COR-L47 (cell line): ENCODE measurements at places on chromosomes 16 and 17.
A peak's percentile ranks its signal among the peaks of the same experiment; 100 is the strongest.

DNA sequence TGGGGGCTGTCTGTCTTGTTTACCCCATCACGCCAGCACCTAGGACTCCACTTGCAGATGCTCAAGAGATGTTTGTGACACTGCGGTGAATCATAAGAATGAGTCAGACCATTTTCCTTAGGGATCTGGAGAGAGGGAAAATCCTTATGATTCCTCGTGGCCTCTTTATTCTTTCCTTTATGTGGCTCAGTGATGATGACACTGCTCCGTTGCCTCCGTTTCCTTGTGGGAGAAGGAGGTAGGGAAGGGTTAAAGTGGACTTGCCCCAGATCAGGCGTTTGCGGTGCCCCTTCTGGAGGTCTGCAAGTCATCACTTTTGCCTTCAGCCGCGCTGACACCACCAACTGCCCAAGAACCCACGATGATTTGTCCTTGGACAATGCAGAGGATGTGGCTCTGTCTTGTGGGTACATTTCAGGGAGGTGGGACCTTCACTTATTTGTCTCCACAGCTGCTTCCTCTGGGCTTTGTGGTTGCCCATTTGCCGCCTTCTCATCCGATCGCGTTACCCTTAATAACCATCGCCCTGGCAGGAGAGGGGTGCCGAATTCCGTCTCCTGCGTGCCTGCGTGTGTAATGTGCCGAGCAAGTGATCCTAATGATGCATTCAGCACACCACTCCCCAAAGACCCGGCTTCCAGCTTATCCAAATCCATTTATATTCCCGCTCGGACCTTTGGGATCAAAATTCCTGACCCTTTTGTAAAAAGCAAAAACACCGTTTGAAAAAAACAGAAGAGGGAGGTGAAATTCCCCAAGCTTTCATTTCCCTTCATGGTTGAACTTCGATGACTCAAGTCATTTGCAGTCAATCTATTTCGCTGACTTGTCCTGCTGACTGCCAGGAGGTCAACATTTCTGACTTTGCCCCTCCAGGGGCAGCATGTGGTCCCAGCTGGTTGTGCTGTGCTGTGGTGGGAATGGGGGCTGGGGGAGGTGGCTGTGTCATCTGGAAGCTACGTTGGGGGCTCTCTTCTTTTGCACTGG, 87.2 kb upstream of the IRX3 start:
- DNase-seq = no peak

- no peak for DNase-seq
These were observed 35.3 kb upstream of the XYLT2 start for GRCh38 chr17:50310455-50311111.

GRCh38 chr16:11796227-11797165, 562 bp downstream of the ZC3H7A start:
- DNase-seq = peak; percentile 6

DNA sequence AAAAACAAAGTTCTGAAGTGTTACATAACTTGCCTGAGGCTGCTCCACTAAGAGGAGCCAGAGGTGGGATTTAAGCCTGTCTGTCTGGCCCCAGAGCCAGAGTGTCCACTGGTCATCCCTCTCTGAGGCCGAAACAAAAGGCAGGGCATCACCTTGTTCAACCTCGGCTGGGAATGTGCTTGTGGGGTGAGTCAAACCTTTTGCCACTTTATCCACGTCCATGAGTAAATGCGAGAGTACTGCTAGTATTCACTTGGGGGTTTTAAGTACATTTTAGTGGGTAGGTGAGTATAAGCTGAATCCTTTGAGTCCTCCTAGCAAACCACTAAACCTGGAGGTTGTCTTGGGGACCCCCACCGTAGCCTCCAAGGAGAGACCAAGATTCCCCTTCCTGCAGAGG, 103.5 kb downstream of the STX8 start:
- no peak for DNase-seq

DNA sequence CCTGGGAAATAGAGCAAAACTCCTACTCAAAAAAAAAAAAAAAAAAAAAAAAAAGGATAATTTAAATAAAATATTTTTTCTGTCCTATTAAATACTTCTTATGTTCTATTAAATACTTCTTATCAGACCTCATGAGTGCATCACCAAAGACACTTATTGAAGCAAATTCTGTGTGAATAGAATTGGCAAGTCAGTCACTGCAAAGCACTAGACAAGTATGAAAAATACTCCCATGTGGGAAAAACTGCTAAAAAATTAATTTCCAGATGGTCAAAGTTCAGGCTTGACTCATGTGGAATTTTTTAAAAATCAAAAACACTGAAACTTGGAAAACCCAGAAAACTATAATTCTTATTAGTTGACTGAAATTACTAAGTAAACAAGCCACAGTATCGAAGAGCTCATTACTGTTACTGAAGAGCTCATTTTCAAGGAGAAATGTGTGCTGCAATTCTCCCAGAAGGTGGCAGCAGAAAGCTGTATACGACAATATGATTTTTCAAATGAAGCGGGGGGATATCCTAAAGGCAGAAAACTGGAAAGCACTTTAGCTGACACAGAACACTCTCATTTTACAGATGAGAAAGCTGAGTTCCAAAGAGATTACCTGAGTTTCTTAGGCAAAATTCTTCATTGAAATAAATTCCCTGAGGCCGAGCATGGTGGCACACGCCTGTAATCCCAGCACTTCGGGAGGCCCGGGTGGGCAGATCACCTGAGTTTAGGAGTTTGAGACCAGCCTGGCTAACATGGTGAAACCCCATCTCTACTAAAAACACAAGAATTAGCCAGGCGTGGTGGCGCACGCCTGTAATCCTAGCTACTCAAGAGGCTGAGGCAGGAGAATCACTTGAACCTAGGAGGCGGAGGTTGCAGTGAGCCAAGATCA, 15.9 kb upstream of the FBXO47 start:
- DNase-seq = peak; percentile 62

- DNase-seq = peak; percentile 52
These were observed at the start of gene NECAB2 for GRCh38 chr16:83967838-83968305. Gene NECAB2, plus strand, starts transcription at chr16:83968244. Its CDS starts 405 bp downstream, at chr16:83968649.

DNA sequence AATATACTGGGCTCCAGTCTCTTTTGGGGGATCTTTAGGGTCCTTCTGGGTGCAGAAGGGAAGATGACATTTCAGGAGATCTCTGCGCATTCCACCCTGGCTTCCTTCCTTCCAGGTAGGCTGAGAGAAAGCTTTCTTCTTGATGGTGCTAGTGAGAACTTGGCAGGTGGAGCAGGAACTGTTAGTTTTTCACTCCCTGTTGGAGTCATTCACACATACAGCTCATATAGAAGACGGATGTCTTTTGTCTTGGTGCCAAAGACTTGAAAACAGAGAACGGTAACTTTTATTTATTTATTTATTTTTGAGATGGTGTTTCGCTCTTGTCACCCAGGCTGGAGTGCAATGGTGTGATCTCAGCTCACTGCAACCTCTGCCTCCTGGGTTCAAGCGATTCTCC, 43.9 kb downstream of the PITPNC1 start:
- DNase-seq = no peak

DNA sequence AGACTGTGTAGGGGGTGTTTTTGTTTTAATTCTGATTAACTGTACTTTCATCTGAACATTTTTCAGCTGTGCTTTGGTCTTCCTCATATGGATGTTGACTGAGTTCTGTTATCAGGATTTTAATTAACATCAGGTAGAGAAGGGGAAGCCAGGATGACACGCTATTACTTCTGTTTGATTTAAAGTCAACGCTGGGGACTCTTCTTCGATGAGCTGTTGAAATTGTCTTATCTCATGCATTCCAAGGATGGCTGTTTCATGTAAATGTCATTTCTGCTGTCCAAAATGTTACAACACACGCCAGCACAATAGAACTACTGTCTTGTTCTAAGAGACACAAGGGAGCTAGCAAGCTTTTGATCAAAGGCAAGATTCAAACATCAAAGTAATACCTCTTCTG, 263.3 kb upstream of the CDH5 start:
- no peak for DNase-seq

GRCh38 chr16:10750793-10751192, 7.2 kb downstream of the NUBP1 start:
- DNase-seq = no peak

GRCh38 chr16:68972720-68973119, 129.4 kb downstream of the TANGO6 start:
- DNase-seq = peak; percentile 41

DNA sequence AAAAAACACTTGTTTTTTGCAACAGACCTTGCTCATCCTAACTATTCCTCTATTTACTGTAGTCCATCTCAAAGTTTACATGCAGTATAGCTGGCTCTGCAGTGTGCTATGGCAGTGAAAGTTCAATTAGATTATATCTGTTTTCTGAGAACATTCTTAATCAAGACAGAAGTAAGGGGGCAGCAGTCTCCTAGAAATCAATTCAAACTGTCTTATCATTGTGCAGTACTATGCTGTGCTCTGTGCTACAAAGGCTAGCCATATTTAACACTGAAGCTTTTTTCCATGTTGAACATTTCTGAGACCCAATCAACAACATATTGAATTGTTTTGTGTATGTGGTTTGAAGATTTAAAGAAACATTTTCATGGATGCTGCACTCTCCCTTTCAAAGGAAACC, 11.4 kb downstream of the NETO2 start:
- DNase-seq = no peak

GRCh38 chr16:23667355-23667659, 11.4 kb upstream of the PLK1 start:
- no peak for DNase-seq

DNA sequence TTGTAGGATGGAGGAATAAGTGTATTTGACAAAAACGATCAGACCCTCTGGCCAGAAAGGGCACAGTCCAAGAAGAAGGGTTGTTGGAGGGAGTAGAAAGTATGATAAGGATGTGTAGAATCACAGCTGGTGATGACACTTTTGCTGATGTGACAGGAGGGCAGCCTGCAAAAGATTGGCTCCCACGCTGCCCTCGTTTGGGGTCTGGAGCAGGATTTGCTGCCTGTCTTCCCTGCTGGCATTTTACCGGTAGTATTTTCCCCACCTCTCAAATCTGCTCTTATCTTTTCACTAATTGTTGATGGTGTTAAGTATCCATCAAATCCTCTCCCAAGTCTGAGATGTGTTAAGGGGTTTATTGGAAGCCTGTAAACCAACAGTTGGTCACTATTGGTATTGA, 208.8 kb downstream of the CCDC182 start:
- no peak for DNase-seq

DNA sequence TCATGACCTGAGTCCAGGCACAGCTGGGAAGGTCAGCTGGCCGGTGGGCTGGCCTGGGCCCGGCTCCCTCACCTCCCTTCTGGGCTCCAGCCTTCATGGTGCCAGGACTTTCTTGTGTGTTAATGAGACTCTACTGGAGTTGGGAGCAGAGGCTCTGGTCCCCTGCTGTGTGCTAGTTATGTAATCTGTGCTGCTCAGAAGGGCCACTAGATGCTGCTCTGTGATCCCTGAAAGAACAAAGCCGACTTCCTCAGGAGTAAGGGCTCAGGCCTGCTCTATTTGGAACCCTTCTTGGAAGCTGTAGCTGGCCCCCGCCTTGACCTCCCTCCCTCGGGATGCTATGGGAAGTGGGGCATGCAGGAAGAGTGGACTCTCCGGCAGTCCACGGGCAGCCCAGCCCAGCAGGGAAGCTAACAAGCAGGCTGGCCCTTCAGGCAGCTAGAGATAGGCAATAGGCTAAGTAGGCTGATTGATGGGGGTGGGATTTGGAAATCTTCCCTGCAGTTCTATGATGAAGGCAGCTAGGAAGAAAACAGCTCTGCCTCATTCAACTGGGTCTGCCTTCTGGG, 3.3 kb upstream of the CDK5R1 start:
- DNase-seq = peak; percentile 92

GRCh38 chr17:73184136-73184993, 8.5 kb upstream of the COG1 start:
- DNase-seq = no peak

DNA sequence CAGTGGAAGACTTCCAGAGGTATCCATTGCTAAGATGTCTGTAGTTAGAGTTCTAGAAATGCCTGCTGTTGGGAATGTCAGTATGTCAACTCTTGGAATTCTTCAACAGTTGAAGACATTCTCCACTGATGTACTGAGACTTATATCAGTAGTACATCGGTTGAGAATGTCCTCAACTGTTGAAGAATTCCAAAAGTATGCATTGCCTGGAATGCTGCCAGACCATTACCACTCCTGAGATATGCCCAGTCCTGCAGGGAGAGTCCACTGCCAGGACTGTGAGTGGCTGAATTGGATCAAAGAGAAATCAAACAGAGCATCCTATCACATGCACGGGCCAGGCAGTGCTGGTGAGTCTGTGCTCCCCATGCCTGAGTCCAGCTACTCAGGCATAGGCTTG, 42.0 kb downstream of the IL21R start:
- DNase-seq = no peak

- DNase-seq = no peak
These were observed 64.7 kb upstream of the SOX9 start for GRCh38 chr17:72056155-72056554.

GRCh38 chr17:41339571-41340172, 11.0 kb downstream of the KRT33A start:
- no peak for DNase-seq

GRCh38 chr17:8162233-8162996, at the start of gene VAMP2:
Gene VAMP2, minus strand, starts transcription at chr17:8162948. Its CDS starts 69 bp downstream, at chr17:8162879.
- DNase-seq = peak; percentile 49

- no peak for DNase-seq
These were observed 322.5 kb downstream of the PMP22 start for GRCh38 chr17:14942526-14943190.

DNA sequence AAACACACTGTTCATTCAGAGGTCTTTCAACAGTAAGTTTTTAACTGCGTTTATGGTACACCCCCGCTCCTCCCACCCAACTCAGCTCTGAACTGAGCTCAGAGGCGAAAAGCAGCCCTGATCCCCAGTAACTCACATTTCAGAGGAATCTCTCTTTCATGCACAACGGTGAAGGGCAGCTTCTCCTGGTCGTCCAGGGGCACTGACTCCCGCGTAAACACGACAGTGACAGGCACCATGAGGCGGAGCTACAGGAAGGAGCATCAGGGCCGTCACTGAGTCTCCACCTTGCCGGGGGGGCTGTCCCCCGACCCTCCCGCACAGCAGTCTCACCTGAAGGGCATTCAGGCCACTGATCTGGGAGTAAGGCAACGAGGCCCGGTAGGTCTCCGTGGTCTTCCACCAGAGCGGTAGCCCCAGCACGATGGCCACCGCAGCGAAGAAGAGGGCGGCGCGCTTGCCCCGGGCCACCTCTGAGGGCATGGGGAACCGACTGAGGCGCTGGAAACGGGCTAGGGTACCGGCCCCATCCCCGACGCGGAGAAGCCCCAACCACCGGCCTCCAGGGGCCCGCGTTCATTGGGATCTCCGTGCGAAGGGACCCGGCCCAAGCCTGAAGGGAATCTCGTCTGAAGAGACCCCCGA, 486 bp downstream of the PIGS start:
- peak; percentile 43 for DNase-seq

GRCh38 chr17:74220946-74221818, 7.8 kb downstream of the TTYH2 start:
- DNase-seq = no peak
